Nephron progenitor cell (in vitro differentiated cells): ENCODE measurements at places on chromosomes 3 and 15.

DNA sequence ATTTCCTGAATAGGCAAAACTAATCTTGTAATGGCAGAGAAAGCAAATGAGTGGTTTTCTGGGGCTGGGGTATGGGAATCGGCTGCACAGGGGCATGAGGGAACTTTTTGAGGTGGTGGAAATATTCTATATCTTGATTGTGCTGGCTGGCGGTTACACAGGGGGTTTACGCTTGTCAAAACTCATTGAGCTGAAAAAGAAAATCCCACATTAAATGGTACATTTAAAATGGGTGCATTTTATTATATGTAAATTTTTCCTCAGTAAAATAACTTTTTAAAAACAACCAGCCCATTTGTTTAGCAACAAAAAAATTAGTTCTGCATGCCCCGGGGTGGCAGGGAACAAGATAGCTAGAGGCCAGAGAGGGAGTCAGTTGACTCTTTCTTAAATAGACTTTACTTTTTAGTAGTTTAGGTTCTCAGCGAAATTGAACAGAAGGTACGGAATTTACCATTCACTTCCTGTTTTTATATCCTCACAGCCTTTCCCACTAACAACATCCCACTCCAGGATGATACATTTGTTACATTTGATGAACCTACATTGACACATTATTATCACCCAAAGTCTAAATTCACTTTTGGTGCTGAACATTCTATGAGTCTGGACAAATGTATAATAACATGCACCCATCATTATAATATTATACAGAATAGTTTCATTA is 41.2 kb upstream of the BCL2A1 start:
- no peak for DNase-seq

DNA sequence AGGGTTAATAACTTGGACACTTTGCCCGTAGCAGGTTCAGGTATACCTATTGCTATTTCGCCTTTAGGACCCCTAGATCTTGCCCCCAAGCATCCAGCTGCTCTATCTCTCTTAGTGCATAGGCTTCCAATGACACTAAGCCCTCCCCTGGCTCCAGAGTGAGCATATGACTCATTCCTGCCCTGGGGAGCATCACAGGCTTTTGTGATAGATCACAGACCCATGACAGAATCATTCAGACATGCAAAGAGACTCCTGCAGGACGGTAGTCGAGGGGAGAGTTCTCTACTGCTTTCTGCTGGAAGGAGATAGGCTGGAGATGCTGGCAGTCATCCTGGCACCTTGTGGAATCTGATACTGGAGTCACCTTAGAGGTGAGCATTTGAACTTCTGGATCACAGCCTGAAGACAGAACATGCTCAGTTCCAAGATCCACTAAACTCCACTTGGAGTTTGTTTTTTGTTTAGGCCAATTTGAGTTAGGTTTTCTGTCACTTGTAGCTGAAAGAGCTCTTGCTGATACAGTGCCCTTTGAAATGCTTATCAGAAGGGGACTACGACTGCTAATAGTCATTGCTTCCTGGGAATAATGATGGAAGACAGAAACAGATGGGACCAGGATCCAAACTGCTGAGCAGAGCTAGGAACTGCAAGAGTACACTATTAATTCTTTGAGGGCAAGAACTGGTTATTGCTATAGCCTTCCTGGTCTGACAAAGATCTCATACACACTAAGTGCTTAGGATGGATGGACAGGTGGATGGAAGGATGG is 11.0 kb downstream of the LYSMD2 start:
- DNase-seq = peak; percentile 18

DNA sequence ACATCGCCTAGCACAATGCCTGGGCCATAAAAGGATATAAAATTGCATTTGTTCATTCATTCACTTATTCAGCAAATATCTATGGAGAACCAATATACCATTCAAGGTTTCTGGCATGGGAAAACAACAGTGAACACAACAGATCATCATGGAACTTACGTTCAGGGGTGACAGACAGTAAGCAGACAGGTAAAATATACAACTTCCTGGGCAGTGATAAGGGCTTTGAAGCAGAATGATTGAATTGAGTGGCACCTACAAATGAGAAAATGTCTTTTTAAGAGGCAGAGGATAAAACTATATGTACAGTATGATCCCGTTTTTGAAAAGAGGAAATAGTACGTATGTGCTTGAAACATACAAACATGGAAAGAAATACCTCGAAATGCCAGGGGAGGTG is 39.2 kb downstream of the CMTM7 start:
- no peak for DNase-seq

GRCh38 chr3:134449277-134449676 is 36.5 kb downstream of the ANAPC13 start:
- no peak for DNase-seq

DNA sequence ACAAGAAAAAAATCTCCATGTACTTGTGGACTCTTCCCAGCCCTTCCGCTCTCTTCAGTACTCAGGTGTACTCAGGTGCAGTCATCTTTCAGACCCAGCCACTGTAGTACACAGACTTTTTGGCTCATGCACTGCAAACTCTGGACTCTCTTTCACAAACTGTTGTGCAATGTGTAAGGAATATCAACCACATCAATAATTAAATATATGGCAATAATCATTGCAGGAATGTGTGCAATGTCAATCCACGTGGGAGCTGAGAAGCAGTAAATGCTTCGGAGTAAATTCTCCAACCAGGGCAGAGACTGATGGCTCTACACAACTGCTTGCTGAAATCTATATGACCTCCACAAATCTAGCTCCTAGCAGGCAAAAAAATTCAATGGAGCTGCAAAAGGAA is 287.3 kb upstream of the COL8A1 start:
- no peak for DNase-seq

- no peak for DNase-seq
Measured at GRCh38 chr3:159620873-159621272, 367.8 kb upstream of the IL12A start.
